ENCODE measurements at places on chromosomes 7 and 10.

GRCh38 chr7:17446340-17446739, 147.9 kb downstream of the AHR start:
- no peak for DNase-seq

- DNase-seq = no peak
These were observed 25.5 kb downstream of the VOPP1 start for GRCh38 chr7:55546814-55547213.

DNA sequence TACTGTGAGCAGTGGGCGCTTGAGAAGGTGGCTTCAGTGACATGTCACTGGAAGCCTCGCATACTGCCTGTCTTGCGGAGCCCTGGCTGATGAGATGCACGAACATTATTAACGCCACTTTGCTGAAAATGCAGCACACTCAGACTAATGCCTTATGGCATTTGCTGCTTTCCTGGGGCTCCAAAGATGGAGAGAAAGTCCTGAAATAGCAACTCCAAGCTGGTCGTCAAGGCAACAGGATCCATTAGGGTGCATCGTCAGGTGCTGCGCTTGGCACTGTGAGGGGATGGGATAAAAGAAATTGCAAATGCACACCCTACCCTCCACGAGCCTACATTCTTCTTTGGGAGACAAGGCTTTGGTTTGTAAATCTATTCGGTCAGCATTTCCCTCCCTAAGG, 592.5 kb downstream of the TYW1 start:
- DNase-seq = no peak

- no peak for DNase-seq
These were observed 4.7 kb upstream of the CCNJ start for GRCh38 chr10:96038476-96039387.

- no peak for DNase-seq
These were observed 786 bp downstream of the TAF3 start for GRCh38 chr10:7819121-7819460.

DNA sequence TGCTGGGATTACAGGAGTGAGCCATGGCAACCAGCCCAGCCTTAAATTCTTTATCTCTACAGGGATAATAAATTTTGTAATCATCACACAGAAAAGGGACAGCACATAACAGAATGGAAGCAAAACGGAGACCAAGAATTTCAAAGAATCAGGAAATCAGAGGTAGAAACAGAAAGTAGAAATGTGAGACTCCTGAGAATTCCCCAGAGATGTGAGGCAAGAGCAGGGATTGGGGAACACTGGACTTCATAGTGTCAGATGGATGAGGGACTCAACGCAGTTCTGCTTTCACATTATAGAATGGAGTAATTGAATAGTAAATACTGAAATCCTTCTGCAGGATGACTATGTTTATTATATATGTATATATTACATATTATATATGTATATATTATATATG, 52.5 kb upstream of the MPP7 start:
- DNase-seq = no peak

- no peak for DNase-seq
These were observed 42.2 kb downstream of the AOAH start for GRCh38 chr7:36682102-36682501.

DNA sequence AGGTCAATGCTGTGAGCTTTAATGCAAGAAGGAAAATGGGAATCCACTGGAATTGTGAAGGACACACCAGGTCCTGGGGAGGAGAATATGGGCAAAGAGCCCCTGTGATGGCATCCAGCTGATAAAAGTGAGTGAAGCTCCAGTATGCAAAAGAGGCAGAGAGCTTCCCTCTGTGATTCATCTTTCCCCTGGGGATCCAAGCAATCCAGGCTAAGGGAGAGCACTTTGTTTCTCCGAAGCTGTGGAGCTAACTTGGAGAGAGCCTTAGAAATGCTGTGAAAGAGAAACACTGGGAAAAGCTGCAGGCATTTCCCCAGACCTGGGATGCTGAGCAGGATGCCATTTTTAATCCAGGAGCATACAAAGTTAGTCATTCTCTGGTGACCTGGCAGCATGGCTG, 489.5 kb downstream of the SH2D4B start:
- no peak for DNase-seq

DNA sequence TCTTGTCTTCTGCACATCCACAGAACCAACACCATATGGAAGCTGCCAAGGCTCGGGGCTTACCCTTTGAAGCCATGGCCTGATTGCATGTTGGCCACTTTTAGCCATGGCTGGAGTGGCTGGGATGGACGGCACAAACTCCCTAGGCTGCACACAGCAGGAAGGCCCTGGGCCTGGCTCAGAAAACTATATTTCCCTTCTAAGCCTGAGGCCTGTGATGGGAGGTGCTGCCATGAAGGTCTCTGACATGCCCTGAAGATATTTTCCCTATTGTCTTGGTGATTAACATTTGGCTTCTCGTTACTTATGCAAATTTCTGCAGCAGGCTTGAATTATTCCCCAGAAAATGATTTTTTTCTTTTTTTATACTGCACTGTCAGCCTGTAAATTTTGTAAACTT, 387.0 kb upstream of the KCND2 start:
- no peak for DNase-seq

GRCh38 chr10:117390420-117390819, 15.2 kb upstream of the PDZD8 start:
- no peak for DNase-seq

GRCh38 chr7:39083781-39084180, 106.1 kb downstream of the POU6F2 start:
- DNase-seq = no peak

DNA sequence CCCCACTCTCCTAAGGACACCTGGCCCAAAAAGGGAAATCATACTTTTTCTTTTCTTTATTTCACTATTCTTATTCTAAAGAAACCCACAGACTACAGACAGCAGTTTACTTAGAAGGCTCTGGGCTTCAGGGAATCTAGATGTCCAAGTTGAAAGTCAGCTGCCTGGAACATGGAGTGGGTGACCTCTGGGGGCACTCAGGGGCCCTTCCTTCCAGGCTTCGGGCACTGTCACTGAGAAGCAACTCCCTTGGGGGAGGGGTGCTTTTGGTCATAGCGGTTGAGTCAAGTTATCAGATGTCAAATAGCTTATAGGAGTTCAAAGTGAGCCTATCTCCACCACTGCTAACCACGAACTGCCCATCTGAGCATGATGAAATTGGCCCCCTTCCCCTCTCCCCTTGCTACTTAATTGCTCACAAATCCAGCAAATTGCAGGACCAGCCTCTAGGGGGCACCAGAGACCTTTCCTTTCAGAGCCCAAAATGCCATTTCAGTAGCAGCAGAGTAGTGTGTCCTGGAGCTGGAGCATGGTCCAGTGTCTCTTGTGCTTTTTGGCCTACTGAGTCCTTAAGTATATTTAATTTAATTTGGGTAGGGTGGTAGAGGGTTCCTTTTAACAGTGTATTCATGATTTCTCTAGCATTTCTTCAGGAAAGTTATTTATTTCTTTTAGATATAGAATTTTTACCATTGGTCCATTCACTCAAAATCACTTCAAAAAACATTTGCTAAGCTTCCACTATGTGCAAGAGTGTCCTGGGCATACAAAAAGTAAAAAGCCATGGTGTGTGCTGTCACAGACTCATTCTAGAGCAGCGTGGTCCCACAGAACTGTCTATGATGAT, 463.8 kb downstream of the KCNMA1 start:
- peak; percentile 19 for DNase-seq

DNA sequence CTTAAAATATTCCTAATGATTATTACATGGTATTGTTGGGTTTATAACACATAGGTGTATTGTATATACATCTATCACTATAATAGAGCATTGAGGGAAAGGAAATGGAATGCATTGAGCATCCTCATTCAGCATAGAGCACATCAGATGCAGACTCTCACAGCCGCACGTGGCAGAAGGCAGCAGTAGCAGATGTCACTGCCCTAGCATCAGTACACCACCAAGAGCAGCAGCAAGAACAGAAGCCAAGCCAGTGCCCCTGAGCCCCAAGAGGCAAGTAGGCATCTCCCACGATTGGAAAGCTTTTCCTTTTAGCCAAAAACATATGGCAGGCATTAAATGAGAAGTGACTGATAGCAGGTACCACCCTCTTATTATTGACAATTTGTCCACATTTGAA, 510.0 kb downstream of the TNS3 start:
- DNase-seq = no peak

- no peak for DNase-seq
These were observed 777.3 kb downstream of the CCSER2 start for GRCh38 chr10:85105614-85106255.

DNA sequence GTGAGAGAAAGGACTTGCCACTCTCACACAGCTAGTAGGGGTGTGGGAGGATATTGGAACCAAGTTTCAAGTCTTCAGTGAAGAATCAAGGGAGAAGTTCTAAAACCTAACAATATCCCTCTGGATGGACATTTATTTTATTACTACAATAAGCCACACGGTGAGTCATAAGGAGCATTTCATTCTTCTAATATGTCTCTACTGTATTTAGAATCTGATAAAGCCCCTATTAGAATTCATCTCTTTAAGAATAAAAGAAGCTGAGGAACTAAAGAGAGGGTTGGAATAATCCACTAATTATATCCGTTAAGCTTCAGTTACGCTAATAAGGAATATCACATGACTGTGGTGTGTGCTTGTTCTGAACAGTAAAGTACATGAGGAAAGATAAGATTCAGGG, 40.9 kb upstream of the ATRNL1 start:
- DNase-seq = no peak

- DNase-seq = no peak
These were observed 1.8 kb downstream of the LRRC18 start for GRCh38 chr10:48937796-48938195.

GRCh38 chr10:68163735-68164134, 54.4 kb downstream of the MYPN start:
- DNase-seq = no peak

- no peak for DNase-seq
These were observed 8.4 kb upstream of the PVRIG start for GRCh38 chr7:100211342-100211780.
